ENCODE measurements at places on chromosomes 3 and 15.
A peak's percentile ranks its signal among the peaks of the same experiment; 100 is the strongest.

DNA sequence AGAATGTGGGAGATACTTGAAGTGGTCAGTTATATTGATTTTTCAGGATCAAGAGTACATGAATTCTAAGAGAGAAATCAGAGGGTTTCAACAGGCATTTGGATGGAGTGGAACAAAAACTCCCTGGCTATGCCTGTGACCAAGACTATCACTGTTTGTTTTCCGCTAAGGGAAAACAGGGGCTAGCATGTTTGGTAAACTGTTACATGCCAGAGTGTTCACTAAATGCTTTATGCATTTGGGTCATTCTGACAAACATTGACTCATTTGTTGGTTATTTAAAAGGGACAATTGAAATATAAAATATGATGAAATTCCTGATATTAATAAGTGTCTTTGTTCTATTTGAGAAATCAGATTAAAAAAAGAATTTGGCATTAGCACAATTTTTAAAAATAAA lies 603.9 kb upstream of the KCNMB2 start:
- no peak for DNase-seq

DNA sequence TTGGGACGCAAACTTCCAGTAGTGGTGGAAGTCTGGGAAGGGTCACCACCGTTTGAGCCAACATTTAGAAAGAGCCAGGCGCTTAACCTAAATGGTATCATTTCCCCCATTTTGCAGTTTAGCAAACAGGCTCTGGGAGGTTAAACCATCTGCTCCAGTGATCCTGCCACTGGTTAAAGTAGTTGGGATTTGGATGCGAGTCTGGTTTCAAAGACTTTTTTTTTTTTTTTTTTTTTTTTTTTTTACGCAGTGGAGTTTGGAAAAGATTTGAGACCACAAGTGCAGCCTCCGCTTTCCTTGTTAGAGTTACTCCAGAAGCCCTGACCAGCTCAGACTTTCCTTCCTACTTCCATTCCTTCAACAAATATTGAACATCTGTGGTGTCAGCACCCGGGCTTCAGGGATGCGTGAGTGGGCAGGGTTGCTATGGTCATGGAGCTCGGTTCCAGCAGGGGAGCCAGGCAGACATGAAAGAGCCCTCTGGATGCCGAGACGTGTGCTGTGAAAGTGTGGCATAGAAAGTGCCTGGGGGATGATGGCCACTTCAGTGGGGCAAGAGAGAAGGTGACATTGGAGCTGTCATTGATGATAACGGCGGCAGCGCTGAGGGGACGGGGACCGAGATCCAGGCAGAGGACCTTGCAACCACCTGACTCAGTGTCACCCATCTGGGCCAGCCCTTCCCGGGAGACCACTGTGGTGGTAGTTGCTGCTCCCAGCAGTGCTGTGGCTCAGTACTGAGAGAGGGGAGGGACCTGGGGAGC lies 1.1 kb upstream of the RNU6-1 start:
- DNase-seq = no peak

DNA sequence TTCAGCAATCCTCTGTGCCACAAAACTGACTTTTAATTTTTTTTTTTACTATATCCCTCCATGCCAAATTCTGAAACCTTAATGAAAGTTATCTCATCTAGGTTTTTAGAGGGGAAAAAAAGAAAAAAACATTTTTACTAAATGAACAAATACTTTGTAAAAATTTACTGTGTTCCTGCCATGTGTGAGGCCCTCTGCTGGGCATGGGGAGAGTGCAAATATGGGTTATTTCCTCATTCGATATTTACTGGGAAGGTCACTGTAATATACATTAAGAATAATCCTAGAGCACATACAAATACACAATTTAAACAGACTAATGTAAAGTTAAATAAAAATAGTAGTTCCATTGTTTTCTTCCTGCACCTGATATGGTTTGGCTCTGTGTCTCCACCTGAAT lies 215.0 kb downstream of the GRM7 start:
- no peak for DNase-seq

DNA sequence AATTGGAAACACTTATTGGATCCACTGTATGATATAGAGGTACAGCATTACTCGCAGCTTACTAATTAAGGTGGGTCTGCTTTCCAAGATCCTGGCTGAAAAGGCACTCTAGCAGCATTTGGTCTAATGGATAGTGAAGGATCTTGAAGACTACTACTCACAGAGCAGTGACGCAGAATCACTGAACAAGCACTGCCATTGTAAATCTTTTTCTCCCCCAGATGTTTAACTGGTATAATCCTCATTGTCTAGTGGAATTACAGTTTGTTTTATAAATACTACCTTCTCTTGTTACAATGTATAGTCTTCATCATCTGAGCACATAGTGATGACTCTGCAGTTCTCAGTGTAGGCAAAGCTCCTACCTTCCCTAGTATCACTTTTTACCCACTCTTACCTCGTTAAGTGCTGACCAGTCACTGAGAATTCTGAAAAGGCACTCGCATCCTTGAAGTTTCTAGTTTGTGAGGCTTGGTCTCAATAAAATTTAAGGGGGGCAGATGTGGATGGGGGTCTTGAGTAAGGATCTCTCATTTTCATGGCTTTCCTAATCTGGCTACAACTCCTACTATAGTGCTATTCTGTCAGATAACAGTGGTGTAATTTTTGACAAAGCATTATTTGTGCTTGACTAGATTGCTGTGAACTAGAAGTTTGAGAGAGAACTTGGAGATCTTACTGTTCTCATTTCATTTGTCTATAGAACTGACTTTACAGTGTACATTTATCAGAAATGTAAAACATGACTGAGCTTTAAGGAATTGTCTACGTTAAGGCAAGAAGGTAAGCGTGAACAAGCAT lies 23.2 kb downstream of the MAPK6 start:
- no peak for DNase-seq

- peak; percentile 92 for DNase-seq
Observed at GRCh38 chr3:69282181-69282580, 103.7 kb downstream of the FRMD4B start.

GRCh38 chr3:127170814-127171213 lies 22.1 kb upstream of the PRR23E start:
- DNase-seq = no peak

DNA sequence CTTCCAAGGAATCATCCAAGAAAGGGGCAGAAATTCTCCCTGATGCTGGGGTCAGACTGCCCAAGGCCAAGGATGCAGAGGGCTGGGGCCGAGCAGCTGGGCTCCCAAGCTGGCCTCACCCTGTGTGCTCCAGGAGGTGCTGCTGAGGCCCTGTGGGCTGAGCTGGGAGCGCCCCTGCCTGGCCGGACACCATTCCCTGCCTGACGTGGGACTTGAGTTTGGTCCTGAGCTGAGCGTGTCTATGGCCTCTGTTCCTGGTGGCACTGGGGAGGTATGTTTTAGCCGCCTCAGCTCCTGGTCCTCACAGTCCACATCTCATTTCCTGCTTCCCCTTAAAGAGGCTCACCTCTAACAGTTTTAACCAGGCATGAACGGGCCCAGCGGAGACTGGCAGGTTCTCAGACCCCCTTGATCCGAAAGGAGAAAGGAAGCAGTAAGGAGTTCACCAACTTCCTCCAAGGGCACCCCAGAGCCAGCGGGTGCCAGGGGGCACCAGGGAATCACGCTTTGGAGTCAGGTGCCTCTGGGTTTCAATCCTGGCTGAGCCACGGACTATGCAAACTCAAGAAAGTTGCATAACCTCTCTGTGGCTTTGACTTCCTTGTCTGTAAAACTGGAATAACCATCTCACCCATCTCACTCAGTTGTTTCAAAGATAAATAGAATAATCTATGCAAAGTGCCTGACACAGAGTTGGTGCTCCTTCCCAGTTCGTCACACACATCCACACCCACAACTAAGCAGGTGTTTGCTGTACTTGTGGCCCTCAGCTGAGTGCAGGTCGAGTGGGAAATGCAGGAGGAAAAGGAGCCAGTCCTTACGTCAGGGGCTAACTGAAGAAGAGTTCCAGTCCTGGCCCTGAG lies 48.6 kb downstream of the SLC12A8 start:
- no peak for DNase-seq

DNA sequence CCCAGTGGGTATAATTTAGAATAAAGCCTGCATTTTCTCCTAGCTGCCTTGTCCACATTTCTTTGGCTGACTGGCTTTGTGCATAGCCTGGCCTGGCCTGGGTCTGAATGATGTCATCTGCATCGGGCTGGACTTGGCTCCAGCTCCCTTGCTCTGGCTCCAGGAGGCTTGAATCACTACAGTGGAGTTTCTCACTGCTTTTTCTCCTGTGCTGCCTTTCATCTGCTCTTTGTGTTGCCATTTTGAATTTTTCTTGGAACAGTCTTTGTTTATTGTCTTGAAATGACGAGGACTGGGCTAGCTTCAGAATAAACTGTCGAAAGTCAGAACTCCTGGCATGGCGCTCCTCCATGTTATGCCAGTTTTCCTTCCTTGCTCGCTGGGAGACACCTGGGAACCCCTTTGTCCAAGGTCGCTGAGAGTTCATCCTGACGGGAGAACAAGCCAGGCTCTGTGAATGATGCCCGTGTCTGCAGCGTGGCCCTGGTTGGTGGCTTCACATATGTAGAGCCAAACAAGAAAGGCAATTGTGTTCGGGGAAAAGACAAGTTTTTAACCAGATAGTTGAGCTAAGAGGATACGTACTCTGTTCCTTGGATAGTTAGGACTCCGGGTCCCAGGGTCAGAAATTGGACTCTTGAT lies 258.9 kb downstream of the PDZRN3 start:
- no peak for DNase-seq

- no peak for DNase-seq
Observed at GRCh38 chr15:73323374-73323955, 45.3 kb downstream of the HCN4 start.

DNA sequence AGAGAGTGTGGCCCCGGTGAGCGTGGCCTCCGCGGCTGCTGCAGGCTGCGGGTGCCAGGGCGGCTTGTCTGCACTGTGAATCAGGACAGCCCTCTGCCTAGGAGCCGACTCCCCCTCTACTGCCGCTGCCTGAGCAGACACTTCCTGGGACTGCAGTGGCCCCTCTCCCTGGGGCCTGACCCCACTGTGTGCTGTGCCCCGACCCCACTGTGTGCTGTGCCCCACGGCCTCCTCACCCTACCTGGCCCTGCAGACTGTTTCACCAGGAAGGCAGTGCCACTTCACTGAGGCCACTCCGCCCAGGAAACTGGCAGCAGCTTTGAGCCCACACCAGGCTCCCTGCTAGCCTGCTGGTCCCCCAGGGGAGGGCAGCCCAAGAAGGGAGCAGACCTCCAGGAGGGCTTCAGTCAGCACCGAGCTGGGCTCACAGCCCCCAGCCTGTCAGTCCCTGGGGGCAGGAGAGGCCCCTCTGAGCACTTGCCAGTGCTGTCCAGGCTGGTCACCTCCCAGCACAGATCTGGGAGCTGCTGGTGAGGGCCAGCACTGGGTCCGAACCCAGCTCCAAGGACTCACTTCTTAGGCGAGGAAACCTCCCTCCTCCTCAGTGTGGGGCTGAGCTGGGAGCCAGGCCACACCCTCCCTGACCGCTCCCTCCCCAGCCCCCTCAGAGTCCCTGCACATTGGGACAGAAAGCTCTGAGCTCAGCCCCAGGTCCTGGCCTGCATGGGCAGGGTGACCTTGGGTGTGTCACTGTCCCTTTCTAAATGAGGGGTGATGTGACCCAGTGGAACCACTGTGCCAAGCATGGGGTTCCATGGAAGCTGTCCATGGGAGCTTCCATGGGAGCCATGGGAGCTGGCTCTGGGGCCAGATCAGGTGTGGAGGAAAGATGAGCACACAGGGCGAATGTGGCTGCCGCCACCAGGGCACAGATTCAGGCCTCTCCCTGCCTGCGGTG lies 56.8 kb downstream of the DNAJB8 start:
- no peak for DNase-seq

- DNase-seq = no peak
Observed at GRCh38 chr3:14625443-14625842, 26.1 kb upstream of the CCDC174 start.

GRCh38 chr3:194203482-194204041 lies 67.6 kb downstream of the HES1 start:
- peak; percentile 60 for DNase-seq
